ENCODE measurements at places on chromosomes 12 and 14.

- DNase-seq = no peak
Observed at GRCh38 chr14:68841016-68841809, 48.3 kb upstream of the ZFP36L1 start.

DNA sequence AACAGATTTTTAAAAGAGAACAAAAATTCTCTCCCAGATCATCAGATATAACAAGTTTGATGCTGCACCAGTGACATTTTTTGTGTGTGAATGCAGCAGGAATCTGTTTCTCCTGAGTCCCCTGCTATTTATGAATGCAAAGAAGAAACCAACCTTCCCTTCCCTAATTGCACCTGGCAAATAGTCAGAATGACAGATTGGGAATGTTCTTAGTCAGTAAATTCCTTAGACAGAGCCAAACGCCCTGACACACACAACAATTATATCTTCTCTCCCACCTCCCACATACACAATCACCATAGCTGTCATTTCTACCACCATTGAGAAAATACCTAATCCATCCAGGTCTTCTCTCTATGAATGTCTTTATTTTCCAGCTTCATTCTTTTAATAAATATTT is 174.4 kb downstream of the ALG10B start:
- DNase-seq = no peak

- DNase-seq = no peak
Observed at GRCh38 chr12:131391399-131391798, 319.5 kb upstream of the SFSWAP start.

- DNase-seq = no peak
Observed at GRCh38 chr12:11839091-11839641, 189.7 kb downstream of the ETV6 start.

GRCh38 chr14:31263485-31264133 is 56.0 kb upstream of the HECTD1 start:
- no peak for DNase-seq
